Stimulated activated CD4-positive, alpha-beta T cell treated with anti-CD3 and anti-CD28 coated beads, TNF-alpha, amount 100 ng/mL, for 48 hours (primary cell): ENCODE measurements at places on chromosomes 5 and 9.

DNA sequence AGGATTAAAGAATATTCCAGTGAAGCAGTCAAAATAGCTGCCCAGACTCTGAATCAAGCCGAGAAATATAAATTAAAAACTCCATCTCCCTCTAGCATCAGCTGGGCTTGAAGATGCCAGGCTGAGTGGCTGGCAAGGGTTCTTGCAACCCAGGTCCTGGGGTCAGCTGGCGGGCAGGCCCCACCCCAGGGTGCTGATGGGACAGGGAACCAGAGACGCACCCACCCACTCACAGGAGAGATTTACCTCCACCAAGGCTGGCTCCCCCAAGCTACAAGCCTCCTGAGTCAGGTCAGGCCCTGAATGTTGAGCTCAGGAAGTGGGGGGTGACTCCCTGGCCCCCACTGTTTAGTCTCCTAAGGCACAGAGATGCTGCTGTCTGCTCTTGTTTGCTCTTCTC lies 83.9 kb upstream of the HSPA9 start:
- no peak for DNase-seq

- DNase-seq = no peak
These were observed 17.0 kb upstream of the RNF20 start for GRCh38 chr9:101516655-101517054.

GRCh38 chr5:2103940-2104339 lies 221.2 kb upstream of the IRX4 start:
- DNase-seq = no peak

- no peak for DNase-seq
These were observed 265.1 kb upstream of the FBXL7 start for GRCh38 chr5:15234911-15235310.

DNA sequence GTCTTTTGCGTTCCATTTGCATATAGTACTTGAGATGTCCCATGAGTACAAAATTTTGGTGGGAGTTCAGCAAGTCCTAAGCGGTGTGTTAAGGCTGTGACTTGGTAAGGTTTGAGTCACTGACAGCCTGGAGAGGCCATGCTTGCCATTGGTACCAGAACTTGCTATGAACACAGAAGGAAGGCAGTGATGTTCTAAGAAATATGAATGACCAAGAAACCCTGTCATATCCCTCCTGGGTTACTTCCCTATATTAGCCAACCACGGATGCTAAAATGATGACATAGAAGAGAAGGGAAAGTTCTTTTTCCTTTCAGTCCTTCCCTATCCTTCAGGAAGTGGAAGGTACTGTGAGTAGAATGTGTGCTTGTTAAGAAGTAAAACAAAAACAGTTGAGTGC lies 136.7 kb downstream of the GCNT1 start:
- DNase-seq = no peak

DNA sequence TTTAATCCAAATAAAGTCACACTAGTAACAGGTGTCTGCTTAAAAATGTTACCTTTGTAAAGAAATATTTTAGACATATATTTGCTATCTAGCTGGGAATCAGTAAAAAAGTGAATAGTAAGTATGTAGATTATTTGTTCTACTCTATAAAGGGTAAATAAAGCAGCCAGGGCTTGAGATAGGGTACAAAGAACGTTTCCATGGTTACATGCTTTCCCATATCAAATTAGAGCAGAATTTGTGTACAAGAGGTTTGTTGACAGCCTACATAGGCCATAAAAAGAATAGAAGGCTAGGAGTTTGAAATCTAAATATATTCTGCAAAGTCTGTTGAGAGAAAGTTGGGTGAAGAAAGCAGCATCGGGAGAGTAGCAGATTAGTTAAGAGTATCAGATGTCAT lies 160.9 kb upstream of the POU5F2 start:
- DNase-seq = no peak
